Effector memory CD8-positive, alpha-beta T cell (primary cell): ENCODE measurements at places on chromosomes 16 and 17.

DNA sequence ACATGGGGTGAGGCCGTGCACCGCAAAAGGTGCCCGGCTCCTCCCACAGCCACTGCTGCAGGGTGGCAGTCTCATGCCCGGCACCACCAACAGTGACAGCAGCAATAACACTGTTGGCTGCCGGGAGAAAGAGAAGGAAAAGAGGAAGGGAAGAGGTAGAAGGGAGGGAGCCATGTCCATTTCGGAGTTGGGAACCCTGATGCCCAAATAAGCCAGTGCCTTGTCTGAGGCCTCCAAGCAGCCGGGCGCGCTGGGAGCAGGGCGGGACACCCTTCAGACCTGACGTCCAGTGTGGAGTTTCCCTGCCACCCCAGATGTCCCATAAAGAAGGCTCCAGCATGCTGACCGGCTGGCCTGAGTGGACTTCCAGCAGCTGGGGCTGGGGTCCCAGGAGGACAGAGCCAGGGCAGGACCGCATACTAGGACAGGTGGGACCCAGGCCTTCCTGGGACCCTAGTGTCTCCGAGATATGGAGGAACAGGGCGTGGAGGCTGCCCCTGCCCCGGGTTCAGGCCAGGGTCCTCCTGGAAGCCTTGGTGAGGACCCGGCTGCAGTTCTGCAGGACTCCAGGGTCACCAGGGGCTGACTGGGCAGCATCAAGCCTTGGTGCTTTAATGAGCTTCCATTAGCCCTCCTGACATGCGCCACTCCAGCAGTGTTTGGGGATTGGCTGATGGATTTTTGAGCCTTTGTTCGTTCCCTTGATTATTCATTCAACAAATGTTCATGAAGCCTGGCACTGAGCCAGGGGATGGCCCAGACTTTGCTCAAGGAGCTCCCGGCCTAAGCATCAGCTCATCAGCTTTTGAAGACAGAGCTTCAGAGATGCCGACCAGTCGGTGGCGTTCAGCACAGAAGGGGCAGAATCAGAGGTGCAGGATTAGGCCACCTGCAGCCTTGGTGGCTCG lies 223.6 kb upstream of the CIBAR2 start:
- DNase-seq, result no peak

- no peak for DNase-seq
These were observed 1245.8 kb downstream of the CDH11 start for GRCh38 chr16:63876103-63876502.

- peak; percentile 2 for DNase-seq
These were observed 514 bp downstream of the UBFD1 start for GRCh38 chr16:23557779-23558702.

DNA sequence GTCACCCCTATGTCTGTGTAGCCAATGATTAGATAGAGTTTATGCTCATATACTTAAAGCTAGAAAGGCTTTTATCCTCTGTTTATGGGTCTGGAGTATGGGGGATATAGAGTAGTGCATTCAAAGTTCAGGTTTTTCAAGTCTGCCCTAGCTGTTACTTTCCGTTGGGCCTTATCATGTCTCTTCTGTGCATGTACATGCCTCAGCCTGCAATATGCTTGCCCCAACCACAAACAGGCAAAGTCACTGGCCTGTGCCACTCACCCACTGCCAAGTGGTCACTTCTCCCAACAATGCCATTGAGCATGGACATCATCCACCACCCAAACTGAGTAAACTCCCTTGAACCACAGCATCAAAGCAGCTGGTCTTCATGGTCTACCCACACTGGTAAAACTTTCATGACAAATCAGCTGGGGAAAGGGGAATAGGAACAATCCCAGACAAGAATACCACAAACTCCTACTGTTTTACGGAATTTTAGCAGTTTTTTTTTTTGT lies 70.3 kb upstream of the C17orf78 start:
- DNase-seq, result no peak

DNA sequence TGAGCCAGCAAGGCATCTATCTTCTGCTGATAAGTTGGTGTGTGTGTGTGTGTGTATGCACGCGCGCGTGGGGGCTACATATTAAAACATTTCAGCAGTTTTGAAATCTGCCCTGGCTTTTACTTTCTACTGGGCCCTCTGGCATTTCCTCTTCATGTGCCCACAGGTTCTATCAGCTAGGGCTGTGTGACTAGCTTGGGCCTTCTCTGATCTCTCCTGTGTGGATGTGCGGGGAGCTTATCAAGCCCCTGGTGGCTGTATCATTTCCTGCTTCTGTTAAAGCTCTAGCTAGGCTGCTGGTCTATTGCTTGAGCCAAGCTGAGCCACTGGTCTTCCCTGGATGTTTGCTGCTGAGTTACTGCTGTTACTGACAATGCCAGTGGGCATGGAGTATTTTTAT lies 132.5 kb downstream of the AATF start:
- DNase-seq, result no peak

DNA sequence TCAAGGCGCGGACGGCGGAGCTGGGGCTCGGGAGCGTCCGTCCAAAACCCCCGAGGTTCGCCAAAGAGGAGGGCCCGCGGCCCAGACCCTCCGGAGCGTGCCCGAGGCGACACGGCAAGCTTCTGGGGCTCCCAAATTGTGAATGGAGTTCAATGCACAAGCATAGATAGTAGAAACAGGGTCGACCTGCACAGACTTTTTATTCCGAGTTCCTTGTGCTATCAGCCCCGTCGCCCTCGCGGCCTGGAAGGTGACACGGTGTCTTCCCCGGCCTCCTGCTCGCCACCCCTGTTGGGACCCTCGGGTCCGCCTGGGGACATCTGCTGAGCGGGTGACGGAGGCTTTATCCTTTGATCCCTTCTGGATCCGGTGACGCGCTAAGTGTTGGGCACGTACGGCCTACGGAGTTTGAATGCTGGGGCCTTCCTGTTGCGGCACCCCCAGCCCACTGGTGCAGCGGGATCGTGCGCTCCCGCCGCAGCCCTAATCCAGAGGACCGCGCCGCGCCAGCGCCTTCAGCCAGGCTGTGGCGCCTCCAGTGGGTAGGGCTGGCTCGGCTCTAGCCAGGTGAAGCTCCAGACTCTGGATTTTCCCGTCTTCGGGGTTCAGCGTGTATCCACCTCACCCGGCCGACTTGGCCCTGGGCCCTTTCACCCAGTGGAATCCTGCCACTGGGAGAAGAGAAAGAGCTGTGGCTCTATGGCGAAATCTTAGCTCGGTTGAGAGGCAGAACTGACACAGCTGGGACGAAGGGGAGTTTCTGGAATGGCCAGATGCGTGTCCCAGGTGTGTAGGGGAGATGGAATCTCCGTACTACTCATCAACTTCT lies 17.0 kb upstream of the NTN1 start:
- DNase-seq, result no peak

- DNase-seq, result no peak
These were observed 19.4 kb downstream of the GNGT2 start for GRCh38 chr17:49190932-49191331.

DNA sequence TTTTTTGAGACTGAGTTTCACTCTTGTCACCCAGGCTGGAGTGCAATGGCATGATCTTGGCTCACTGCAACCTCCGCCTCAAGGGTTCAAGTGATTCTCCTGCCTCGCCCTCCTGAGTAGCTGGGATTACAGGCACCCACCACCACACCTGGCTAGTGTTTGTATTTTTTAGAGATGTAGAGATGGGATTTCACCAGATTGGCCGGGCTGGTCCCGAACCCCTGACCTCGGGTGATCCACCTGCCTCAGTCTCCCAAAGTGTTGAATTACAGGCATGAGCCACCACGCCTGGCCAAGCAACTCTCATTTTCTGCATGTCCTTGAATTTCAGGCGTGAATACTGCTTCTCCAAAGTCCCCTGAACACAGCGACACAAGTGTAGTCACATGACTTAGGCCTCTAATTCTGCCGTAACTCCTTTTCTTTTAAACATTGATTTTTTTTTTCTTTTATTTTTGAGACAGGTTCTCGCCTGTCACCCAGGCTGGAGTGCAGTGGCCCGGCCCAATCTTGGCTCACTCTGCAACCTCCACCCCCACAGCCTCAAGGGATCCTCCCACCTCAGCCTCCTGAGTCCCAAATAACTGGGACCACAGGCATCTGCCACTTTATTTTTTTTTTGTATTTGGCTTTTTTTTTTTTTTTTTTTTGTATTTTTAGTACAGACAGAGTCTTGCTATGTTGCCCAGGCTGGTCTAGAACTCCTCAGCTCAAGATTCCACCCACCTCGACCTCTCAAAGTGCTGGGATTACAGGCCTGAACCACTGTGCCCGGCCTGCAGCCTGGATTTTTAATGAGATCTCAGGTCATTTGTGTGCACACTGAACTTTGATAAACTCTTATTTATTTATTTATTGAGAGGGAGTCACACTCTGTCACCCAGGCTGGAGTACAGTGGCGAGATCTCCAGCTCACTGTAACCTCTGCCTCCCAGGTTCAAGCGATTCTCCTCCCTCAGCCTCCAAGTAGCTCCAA lies 124.6 kb downstream of the KCNJ18 start:
- no peak for DNase-seq

DNA sequence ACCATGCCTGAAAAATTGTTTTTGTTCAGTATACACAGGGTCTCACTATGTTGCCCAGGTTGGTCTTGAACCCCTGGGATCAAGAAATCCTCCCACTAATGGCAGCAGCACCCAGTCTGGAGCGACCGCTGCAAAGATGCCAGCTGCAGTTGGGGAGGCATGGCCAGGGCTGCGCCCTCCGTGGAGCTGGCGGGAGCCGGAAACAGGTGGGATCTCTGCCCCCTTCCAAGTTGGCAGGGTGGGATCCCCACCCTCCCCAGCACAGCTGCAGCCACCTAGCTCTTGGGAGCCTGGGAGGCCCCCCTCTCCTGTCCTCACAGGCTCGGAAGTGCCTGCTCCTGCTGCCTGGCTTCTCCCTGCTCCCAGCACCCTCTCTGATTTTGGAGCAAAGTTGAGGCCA lies 176.8 kb downstream of the ZNF423 start:
- no peak for DNase-seq

- no peak for DNase-seq
These were observed 5.2 kb upstream of the TMEM235 start for GRCh38 chr17:78226055-78226758.

- peak; percentile 64 for DNase-seq
These were observed 7.8 kb upstream of the RNASEK start for GRCh38 chr17:7004398-7005253.
